Inflammatory macrophage treated with lipopolysaccharide for 4 hours (primary cell): ENCODE measurements at places on chromosomes 5 and 9.
A peak's percentile ranks its signal among the peaks of the same experiment; 100 is the strongest.

DNA sequence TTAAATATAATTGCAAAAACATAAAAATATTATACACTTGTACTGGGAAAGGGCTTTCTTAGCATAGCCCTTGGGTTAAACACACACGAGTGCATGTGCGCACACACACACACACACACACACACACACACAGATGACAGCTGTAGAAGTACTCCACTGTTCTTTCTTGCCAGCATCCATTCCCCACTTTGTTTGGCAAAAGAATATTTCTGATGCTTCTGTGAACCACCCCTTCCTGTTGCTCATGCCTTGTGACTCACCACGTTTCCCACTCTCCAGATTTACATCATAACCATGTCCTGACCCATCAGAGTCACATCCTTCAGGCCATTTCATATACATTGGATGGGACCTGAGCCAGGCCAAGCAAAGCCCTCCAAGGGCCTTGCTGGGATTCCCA, 280.1 kb downstream of the DNAH5 start:
- peak; percentile 2 for DNase-seq

GRCh38 chr5:147567917-147568598, 58.2 kb upstream of the DPYSL3 start:
- DNase-seq: no peak

- no peak for DNase-seq
These were observed 117.2 kb downstream of the TRPM3 start for GRCh38 chr9:71004196-71004595.

DNA sequence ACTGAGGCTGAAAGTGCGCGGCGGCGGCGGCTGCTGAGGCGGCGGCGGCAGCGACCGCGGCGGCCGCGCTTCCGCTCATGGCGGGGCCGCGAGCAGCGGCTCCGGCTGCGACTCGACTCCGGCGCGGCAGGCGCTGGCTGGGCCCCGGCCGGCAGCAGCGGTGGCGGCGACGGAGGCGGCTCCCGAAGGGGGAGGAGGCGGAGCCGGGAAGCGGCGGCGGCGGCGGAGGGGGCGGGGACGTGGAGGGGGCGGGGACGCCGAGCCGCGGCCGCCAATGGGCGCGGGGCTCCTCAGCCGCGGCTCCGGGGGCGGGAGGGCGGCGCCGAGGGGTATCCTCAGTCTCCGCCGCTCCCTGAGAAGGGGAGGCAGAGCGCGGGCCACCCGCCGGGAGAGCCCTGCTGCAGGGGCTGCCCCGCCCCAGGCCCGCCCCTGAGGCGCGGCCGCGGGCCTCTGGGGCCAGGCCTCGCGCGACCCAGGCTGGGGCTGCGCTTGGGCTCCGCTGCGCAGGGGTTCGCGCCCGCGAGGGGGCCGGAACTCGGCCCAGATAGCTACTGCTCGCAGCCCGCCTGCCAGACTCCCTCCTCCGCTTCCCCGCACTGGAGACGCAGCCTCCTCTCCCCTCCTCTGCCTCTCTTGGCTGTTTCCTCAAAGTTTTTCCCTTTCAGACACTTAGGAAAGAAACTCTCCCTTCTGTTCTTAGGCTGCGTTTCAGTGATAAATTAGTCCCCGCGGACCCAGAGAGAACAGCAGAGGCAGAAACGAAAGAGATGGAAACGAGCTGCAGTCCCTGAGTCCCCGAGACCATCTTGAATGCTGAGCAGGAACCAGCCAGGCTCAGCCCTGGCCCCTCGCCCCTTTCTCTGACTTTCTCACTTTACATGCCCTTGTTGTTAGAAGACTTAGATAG, 85.0 kb upstream of the MELK start:
- peak; percentile 95 for DNase-seq

GRCh38 chr9:98482226-98482625, 226.5 kb downstream of the GABBR2 start:
- no peak for DNase-seq

- no peak for DNase-seq
These were observed 429.0 kb upstream of the ZNF608 start for GRCh38 chr5:125175348-125176004.

DNA sequence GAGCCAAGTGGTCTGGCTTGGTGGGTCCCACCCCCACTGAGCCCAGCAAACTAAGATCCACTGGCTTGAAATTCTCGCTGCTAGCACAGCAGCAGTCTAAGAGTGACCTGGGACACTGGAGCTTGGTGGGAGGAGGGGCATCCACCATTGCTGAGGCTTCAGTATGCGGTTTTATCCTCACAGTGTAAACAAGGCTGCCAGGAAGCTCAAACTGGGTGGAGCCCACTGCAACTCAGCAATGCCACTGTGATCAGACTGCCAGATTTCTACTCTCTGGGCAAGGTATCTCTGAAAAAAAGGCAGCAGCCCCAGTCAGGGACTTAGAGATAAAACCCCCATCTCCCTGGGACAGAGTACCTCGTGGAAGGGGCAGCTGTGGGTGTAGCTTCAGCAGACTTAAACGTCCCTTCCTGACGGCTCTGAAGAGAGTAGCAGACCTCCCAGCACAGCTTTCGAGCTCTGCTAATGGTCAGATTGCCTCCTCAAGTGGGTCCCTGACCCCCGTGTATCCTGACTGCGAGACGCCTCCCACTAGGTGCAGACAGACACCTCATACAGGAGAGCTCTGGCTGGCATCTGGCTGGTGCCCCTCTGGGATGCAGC, 18.2 kb upstream of the STK32A start:
- no peak for DNase-seq

DNA sequence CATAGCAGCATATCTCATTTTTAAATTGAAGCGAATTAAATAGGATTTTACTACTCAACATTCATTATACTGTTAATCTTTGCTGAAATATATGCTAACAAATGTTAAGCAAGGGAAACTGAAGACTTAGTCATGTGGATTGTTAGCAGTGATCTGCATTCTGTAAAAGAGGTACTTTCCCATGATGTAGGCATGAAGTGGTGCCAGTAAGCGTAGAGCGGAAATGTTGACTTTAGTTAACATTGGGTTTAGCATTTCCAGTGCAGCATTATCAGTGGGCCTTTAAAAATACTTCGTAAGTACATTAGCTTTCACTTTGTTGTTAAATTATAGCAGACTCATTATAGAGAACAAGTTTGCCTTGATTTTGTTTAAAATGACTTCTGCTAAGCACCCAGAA, 130.3 kb downstream of the CDC42SE2 start:
- peak; percentile 47 for DNase-seq

DNA sequence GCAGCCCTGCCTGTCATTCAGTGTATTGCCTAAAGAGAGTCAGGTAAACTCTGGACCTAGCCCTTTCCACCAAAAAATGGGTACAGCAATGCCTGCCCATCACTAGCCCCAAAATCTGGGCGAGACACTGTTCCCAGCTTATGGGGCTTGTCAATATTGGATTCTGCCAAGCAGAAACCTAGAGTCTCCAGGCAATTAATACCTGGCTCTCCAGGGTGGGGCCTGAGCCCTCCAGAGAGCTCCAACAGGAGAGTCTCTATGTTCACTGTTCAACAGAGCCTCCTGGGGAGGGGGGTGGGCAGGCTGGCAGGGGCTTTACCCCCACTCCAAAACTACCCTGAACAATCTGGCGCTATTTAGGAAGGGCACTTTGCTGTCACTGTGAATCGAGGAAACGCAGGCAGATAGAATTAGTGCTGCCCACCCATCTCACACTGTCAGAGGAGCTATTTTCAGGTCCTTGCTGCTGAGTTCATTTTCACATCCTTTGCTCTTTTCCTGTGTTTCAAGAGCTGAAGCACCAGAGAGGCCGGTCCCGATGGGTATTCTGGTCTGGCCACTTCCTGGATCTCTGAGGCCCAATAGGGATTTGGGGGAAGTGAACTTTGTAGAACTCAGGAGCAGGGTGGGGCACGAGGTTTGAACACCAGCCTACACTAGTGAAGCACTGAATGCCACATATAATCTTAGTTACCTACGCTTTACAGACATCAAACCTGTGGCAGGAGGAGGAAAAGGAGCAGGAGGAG, 121.8 kb downstream of the C5orf15 start:
- peak; percentile 6 for DNase-seq

DNA sequence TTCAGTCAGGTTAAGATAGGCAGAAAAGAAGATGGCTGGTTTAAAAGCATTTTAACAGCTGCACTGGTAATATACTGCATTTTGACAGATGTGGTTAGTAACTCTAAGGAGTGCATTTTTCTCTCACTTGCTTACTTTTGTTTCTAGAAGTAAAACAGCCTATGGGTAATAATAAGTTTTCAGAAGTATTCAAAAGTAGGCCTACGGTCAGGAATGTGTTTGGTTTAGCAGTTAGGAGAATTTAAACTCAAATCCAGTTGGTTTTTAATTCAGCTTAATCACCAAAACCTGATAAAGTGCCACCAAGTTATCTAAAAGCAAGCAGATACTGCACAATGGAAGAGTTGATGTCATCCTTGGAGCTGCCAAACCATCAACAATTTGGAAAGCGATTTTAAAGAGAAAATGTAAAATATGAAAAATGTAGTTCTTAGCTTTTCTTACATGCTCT, 160.3 kb downstream of the ARSB start:
- DNase-seq: no peak

GRCh38 chr5:115430374-115430773, 114.2 kb downstream of the FEM1C start:
- no peak for DNase-seq

- peak; percentile 73 for DNase-seq
These were observed 4.0 kb downstream of the MFAP3 start for GRCh38 chr5:154042766-154043165.

GRCh38 chr5:166926138-166926537, 1365.3 kb upstream of the WWC1 start:
- no peak for DNase-seq

DNA sequence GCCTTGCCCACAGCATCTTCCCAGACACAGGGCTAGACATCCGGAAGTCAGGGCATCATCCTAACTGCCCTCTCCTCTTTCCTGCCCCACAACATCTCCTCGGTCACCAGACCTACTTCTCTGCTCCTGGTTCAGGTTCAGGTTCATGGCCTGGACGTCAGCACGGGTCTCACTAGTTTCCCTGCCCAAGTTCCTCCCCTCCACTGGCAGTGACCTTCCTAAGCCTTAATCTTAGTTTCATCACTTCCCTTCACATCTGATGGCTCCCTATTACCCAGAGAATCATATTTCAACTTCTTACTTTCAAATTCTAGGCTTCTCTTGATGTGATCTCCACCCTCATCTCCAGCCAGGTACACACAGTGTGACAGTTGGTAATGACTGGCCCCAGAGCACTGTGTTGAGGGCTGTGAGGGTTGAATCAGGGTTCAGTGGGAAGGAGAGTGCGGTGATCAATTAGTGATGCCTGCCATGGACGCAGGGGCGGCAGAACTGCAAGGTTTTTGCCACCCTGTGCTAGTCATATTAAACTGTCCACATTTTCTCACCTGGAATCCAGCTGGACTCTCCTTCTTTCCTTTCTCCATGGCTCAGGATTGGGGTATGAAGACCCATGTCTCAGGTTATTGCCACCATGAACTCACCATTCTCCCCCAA, 34.3 kb upstream of the CRB2 start:
- DNase-seq: peak; percentile 45

- DNase-seq: no peak
These were observed 62.1 kb upstream of the NUDT12 start for GRCh38 chr5:103624675-103625074.

DNA sequence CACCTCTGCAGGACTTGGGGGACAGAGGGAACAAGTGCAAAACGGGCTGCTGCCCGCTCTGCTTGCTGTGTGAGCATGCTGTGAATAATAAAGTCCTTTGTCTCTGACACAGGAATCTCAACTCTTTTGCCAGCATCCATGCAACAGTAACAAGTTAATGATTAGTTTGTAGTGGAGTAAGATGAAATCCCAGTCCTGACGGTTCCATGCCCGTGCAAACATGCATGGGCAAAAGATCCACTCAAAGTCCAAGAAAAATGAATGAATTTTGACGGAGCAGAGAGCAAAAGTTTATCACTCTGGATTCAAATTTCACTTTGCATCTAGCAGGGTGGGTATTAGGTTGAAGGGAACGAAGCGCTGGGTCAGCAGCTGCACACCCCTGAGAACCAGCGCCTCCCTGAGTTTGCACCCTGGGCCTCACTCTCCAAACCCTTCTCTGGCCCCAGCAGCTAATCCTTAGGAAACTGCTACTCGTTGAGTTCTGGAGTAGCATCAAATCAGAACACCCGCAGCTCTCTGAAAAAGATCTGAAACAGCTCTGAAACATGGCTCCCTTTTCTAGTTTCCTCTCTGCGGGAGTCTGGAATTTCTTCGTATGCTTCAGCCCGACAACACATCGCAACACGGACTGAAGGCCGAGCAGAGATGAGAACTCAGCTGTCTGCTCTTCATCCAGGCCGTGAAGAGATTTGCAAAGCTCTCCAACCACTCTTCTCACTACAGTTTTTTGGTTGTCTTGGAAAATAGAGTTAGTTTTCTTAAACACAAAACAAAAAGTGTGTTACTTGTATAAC, 45.6 kb upstream of the RUFY1 start:
- DNase-seq: no peak

GRCh38 chr5:43839218-43839617, 236.2 kb downstream of the NNT start:
- DNase-seq: no peak
